ENCODE measurements at places on chromosomes 7 and 10.

- DNase-seq: no peak
Observed at GRCh38 chr7:121621937-121622336, 225.8 kb upstream of the FAM3C start.

- no peak for DNase-seq
Observed at GRCh38 chr10:48287417-48288391, 13.2 kb upstream of the FRMPD2 start.

DNA sequence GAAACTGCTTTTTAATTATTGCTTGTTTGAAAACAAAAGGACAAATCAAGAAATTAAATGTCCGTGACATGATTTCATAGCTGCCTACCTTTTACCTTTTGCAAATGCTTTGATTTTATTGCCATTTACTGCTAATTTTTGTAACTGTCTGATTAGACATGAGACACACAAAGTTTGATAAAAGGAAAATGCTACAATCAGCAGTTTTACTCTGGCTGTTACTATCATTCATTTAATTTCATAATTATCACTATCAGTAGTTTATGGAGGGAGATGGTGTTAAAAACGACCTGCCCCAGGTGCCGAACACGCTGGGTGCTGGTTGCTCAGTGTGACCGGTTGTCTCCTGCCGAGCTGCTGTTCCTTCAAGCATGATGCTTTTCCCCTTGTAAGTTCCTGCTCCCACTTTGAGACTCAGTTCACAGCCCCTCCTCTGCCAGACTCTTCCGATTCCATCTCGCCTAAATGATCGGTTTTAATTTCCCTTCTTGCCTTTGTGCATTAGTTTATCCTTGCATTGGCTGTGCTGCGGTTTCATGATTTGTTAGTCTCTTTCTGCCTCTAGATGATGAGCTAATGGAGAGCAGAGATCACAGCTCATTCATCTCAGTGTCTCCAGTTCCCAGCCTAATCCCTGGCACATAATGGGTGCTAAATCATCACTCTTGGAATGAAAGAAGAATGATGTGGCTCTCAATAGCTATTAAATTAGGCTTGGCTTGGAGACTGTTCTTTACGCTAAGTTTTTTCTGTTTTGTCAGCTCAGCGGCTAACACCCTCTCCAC lies 110.6 kb downstream of the PFKFB3 start:
- no peak for DNase-seq

- DNase-seq: no peak
Observed at GRCh38 chr7:11332865-11333228, 359.2 kb downstream of the PHF14 start.

DNA sequence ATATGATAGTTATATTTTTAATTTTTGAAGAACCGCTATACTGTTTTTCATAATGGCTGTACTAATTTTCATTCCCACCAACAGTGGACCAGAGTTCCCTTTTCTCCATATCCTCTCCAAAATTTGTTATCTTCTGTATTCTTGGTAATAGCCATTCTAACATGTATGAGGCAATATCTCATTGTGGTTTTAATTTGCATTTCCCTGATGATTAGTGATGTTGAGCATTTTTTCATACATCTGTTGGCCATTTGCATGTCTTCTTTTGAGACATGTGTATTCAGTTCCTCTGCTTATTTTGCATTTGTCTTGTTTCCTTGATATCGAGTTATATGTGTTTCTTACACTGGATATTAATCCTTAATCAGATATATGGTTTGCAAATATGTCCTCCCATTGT lies 770.8 kb upstream of the MBL2 start:
- no peak for DNase-seq

GRCh38 chr7:137970253-137970975 lies 31.5 kb downstream of the CREB3L2 start:
- no peak for DNase-seq

GRCh38 chr7:29122081-29122480 lies 24.3 kb downstream of the CPVL start:
- DNase-seq: no peak

DNA sequence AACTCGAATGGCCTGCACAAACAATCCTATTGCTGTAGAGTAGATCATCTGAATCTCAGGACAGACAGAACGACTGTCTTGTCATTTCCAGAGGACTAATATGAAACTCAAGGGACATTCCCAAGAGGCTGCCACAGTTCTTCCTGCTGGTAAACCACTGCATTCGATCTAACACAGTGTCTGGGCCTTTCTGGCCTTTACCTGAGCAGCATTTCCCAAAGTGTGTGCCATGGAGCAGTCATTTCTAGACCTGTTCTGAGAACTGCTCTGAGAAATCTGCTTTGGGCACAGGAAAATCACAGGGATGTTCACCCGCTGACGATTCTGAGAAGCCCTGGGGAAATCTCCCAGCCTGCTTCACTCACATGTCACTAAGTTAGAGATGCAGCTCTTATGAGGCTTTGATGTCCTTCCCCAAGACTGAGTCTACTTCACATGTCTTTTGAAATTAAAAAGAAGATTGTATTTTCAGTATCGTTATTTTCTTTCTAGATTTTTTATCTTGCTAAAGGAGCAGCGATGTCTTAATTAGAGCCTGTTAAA lies 18.4 kb downstream of the GPNMB start:
- DNase-seq: no peak

Measured in stimulated activated CD8-positive, alpha-beta memory T cell treated with anti-CD3 and anti-CD28 coated beads, Interleukin-15, amount 100 ng/mL, for 48 hours (primary cell).